CD8-positive, alpha-beta memory T cell (primary cell): ENCODE measurements at places on chromosomes 12 and 14. TPM values are rescaled to one million over a fixed set of nuclear protein-coding genes. Genes with fewer than 3 reads are reported as not detected.

GRCh38 chr12:89494411-89495231 lies 30.0 kb downstream of the GALNT4 start:
- no peaks in the 10 kb centered on the region for H3K36me3 ChIP-seq
- no peak overlapping the region for H3K27ac ChIP-seq
- DNase-seq = no peak
- H3K4me1 ChIP-seq = no peaks in the 10 kb centered on the region

PSMA3 gene
- polyA plus RNA-seq = 150 TPM

DNA sequence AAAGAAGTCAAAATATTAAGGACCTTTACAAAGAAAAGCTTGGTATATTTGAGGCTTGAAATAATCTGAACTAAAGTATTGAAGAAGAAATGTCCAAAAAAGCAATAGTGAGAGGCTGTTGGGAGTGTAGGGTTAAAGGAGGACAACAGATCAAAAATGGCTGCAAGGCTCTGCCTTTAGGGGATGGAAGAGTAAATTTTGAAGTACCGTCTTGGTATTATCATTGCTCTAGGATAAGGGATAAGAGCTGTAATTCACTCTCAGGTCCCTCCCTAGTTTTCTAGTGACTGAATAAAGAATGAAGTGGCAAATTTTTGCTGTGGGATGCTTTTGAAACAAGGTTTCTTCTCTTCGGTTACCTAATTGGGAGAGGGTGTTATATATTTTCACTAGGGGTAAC lies 38.7 kb downstream of the LEMD3 start:
- no peak for DNase-seq
- no peaks in the 10 kb centered on the region for H3K36me3 ChIP-seq
- no peaks in the 10 kb centered on the region for H3K27me3 ChIP-seq
- H3K27ac ChIP-seq = no peak overlapping the region
- H3K4me1 ChIP-seq = peaks cover 38% of the 10 kb centered on the region

GRCh38 chr14:28759653-28760313 lies 6.8 kb upstream of the FOXG1 start:
- DNase-seq = no peak
- H3K27ac ChIP-seq = no peak overlapping the region
- no peaks in the 10 kb centered on the region for H3K4me1 ChIP-seq
- H3K4me3 ChIP-seq = no peak overlapping the region
- H3K36me3 ChIP-seq = no peaks in the 10 kb centered on the region
- H3K27me3 ChIP-seq = peaks cover 15% of the 10 kb centered on the region

FAM186B gene
- polyA plus RNA-seq = not detected

DNA sequence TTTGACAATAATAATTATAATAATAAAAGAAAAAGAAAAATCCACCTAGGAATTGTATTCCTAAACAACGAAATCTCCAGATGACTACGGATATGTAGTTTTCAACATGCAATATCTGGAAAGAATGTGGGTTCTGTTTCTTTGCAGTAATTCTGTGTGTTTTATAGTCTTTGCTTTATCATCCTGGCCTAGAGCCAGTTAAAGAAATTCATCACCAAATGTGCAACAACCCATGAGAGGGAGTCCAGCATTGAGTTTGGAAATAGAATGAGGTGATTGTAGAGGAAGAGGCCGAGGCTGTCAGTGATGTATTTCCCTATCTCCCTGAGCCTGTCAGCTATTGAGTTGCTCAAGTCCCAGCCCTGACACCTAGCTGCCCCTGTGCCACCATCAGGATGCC lies 200.5 kb upstream of the DCN start:
- peaks cover 4% of the 10 kb centered on the region for H3K4me1 ChIP-seq
- no peak for DNase-seq
- no peaks in the 10 kb centered on the region for H3K36me3 ChIP-seq

- H3K4me1 ChIP-seq = no peaks in the 10 kb centered on the region
- no peak overlapping the region for H3K4me3 ChIP-seq
- no peak overlapping the region for H3K27ac ChIP-seq
- H3K36me3 ChIP-seq = no peaks in the 10 kb centered on the region
- H3K27me3 ChIP-seq = no peaks in the 10 kb centered on the region
These were observed 68.7 kb downstream of the RPAP3 start for GRCh38 chr12:47636908-47637780.

GRCh38 chr12:106906715-106907114 lies 49.0 kb upstream of the TMEM263 start:
- H3K27ac ChIP-seq = no peak overlapping the region
- no peak for DNase-seq
- peaks cover 18% of the 10 kb centered on the region for H3K4me1 ChIP-seq

DNA sequence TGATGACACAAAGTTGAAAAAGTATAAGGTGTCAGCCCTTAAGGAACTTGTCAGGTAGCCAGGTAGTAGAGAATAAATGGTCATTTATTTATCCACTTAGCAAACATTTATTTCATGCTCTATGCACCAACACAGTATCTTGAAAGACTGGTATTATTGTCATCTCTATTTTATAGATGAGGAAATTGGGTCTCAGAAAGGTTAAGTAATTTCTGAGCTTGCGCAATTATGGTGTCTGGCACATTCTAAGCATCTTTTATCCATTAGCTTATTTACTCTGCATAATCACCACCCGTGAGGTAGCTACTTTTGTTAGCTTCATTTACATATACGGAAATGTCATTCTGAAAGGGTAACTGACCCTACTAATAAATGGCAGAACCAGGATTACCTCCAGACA lies 2.5 kb upstream of the UTP20 start:
- H3K27ac ChIP-seq = no peak overlapping the region
- H3K36me3 ChIP-seq = no peaks in the 10 kb centered on the region
- peaks cover 11% of the 10 kb centered on the region for H3K4me1 ChIP-seq

NUP107 gene
- polyA plus RNA-seq = 25.3 TPM

TEDC1 gene
- polyA plus RNA-seq = 14.7 TPM

GRCh38 chr12:123449856-123450255 lies 8.1 kb upstream of the SNRNP35 start:
- no peaks in the 10 kb centered on the region for H3K36me3 ChIP-seq
- no peaks in the 10 kb centered on the region for H3K27me3 ChIP-seq
- H3K4me1 ChIP-seq = peaks cover 14% of the 10 kb centered on the region
- DNase-seq = no peak
- H3K27ac ChIP-seq = no peak overlapping the region
- H3K4me3 ChIP-seq = no peak overlapping the region

GRCh38 chr14:101004954-101005353 lies 101.4 kb upstream of the RTL1 start:
- H3K27ac ChIP-seq = no peak overlapping the region
- no peak overlapping the region for H3K4me3 ChIP-seq
- no peak for DNase-seq
- H3K27me3 ChIP-seq = no peaks in the 10 kb centered on the region
- no peaks in the 10 kb centered on the region for H3K36me3 ChIP-seq
- H3K4me1 ChIP-seq = no peaks in the 10 kb centered on the region

GRCh38 chr12:58420503-58420902 lies 479.1 kb downstream of the ATP23 start:
- H3K27ac ChIP-seq = no peak overlapping the region
- no peak for DNase-seq
- no peaks in the 10 kb centered on the region for H3K27me3 ChIP-seq
- H3K36me3 ChIP-seq = no peaks in the 10 kb centered on the region
- no peaks in the 10 kb centered on the region for H3K4me1 ChIP-seq
- no peak overlapping the region for H3K4me3 ChIP-seq

NRXN3 gene
- not detected for polyA plus RNA-seq

DNA sequence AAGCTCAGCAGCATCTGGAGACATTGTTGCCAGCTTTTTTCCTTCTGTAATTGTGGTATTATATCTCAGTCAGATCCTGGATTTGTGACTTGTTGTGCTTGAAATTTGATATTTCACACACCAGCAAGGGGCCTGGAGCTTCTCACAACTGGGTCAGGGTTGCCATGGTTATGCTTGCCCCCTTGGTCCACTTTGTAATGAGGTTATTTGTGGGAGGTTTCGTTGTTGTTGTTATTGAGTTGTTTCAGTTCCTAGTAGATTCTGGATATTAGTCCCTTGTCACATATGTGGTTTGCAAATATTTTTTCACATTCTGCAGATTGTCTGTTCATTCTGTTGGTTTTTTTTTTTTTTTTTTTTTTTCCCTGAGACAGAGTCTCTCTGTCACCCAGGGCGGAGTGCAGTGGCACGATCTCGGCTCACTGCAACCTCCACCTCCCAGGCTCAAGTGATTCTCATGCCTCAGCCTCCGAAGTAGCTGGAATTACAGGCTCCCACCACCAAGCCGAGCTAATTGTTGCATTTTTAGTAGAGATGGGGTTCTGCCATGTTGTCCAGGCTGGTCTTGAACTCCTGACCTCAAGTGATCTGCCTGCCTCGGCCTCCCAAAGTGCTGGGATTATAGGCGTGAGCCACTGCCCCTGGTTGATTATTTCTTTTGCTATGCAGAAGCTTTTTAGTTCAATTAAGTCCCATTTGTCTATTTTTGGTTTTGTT lies 80.6 kb upstream of the ETV6 start:
- no peaks in the 10 kb centered on the region for H3K4me1 ChIP-seq
- no peak overlapping the region for H3K4me3 ChIP-seq
- H3K27me3 ChIP-seq = no peaks in the 10 kb centered on the region
- no peaks in the 10 kb centered on the region for H3K36me3 ChIP-seq
- DNase-seq = no peak
- H3K27ac ChIP-seq = no peak overlapping the region

- H3K36me3 ChIP-seq = no peaks in the 10 kb centered on the region
- DNase-seq = no peak
- H3K27ac ChIP-seq = no peak overlapping the region
- no peaks in the 10 kb centered on the region for H3K4me1 ChIP-seq
These were observed 19.1 kb downstream of the AMDHD1 start for GRCh38 chr12:95962222-95962621.
